Daoy (cell line): ENCODE measurements at places on chromosomes 1 and 21. TPM values are rescaled to one million over a fixed set of nuclear protein-coding genes. Genes with fewer than 3 reads are reported as not detected.

The ST6GALNAC3 gene
- 3.8 and 6.2 TPM in 2 replicates for total RNA-seq

The MAN1C1 gene
- 0.63 and 1.1 TPM in 2 replicates for total RNA-seq

The TRIM67 gene
- 0.17 TPM in 1 of 2 replicates, not detected in the other for total RNA-seq

The PCSK9 gene
- total RNA-seq, result 0.03 and 0.29 TPM in 2 replicates

The KRTAP10-8 gene
- total RNA-seq, result not detected in 2 replicates

The RGS8 gene
- total RNA-seq, result not detected in 2 replicates

The CD53 gene
- total RNA-seq, result 0.21 and 0.46 TPM in 2 replicates

- no peak for DNase-seq
Measured at GRCh38 chr1:13651279-13651678, 48.7 kb upstream of the PRDM2 start.

DNA sequence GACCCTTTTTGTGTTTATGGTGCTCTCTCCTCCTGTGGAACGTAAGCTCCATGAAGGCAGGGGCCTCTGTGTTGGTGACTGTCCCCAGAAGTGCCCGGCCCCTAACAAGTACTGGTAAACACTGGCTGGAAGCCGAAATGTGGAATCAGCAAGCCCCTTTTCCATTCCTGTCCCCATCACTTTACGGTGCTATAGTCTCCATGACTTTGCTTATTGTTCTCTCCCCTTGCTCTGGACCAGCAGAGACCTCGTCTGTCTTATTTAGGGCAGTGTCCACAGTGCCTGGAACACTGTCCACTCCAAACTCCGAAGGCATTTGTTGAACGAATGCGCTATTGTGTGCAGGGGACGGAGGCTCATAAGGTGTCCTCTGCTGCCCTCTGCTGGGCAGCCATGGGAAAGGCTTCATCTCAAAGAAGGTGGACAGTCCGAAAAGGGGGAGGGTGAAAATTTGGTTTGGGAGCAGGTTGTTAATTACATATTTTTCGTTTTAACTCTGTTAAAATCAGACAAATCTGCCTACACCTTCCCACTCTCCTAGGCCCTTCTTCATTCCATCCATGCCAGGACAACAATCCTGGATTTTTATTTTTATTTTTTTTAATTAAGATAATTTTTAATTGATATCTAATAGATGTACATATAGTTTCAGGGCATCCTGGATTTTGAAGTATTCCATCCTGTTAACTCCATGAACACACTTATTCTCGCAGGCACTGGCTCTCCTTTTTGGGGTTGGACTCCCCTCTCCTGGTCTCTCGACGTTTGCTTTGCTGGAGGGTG lies 115.6 kb downstream of the PGBD5 start:
- DNase-seq, result peak; percentile 79

DNA sequence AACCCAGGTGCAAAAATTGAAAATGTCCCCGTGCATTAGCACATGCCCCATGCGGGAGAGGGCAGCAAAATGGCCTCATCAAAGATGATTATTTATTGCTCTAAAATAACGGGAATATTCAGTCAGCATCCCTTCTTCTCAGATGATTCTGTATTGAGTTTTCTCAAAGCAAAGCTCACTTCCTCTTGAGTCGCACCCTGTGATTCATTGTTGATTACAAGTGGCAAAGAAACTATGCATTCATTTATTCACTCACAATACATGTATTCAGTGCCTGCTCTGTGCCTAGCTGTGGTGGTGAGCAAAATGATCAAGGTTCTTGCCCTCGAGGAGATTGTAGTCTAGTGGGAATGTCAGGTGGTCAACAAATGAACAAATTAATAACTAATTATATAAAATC lies 226.0 kb upstream of the KAZN start:
- no peak for DNase-seq
